ENCODE measurements at places on chromosomes 4 and X. TPM values are rescaled to one million over a fixed set of nuclear protein-coding genes. Genes with fewer than 3 reads are reported as not detected.

Gene PAGE2
- total RNA-seq: 0.78 TPM

Gene CLTRN
- 0.25 TPM for total RNA-seq

Gene GLOD5
- 1.9 TPM for total RNA-seq

DNA sequence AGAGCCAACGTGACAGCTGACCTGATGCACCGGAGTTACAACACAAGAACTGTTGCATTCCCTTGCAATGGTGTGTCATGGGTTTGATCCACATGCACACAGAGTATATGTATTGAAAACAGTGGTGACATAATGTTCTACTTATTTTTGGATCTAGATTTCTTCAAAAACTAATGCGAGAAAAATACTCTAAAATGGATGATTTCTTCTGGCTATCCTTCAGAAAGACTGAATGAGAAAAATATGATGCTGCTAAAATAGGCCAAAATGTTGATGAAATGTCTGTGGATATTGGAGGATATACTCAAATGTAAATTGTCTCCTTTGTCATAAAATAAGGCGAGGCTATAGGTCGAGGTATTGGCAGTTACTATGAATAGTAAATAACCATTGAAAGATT is 30.4 kb downstream of the LIMCH1 start:
- H3K36me3 ChIP-seq: no peaks in the 10 kb centered on the region
- H3K27me3 ChIP-seq: no peaks in the 10 kb centered on the region
- DNase-seq: no peak
- no peak overlapping the region for H3K27ac ChIP-seq
- H3K4me1 ChIP-seq: no peaks in the 10 kb centered on the region

DNA sequence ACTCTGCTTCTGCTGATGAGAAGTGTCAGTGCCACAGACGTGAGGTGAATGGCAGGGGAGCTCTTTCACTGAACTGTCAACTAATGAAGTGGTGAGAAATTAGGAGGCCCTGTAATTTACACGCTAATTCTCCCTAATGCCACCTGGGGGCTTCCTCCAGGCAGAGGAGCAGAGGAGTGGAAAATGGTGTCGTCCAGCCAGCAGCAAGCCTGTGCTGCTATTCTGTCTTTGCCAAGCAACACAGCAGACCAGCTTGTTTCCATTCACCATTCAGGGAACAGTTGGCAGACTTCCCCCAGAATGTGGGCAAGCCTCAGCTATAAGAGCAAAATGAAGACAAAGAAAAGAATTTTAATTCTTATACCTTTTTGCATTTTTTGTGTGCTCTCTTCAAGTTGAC is 245.2 kb upstream of the TET2 start:
- no peaks in the 10 kb centered on the region for H3K4me1 ChIP-seq
- H3K36me3 ChIP-seq: no peaks in the 10 kb centered on the region
- DNase-seq: no peak
- no peak overlapping the region for H3K4me3 ChIP-seq

- H3K4me3 ChIP-seq: no peak overlapping the region
- H3K4me1 ChIP-seq: no peaks in the 10 kb centered on the region
- H3K27me3 ChIP-seq: no peaks in the 10 kb centered on the region
- no peak for DNase-seq
- H3K36me3 ChIP-seq: no peaks in the 10 kb centered on the region
- no peak overlapping the region for H3K27ac ChIP-seq
Measured at GRCh38 chr4:39657465-39657864, 18.8 kb upstream of the SMIM14 start.

All from K562 (cell line).